GM03348 (cell line): ENCODE measurements at places on chromosomes 11 and 22.

GRCh38 chr22:36301851-36302250 is 48.9 kb downstream of the APOL1 start:
- DNase-seq: no peak

- no peak for DNase-seq
Observed at GRCh38 chr11:118086913-118087768, at the start of gene SMIM35. SMIM35 (minus strand) TSS chr11:118086963; CDS start chr11:118086757, 206 bp downstream.

- DNase-seq: no peak
Observed at GRCh38 chr22:46201059-46201757, 48.9 kb downstream of the CDPF1 start.

- no peak for DNase-seq
Observed at GRCh38 chr11:71562120-71562519, 3.2 kb upstream of the KRTAP5-10 start.

- DNase-seq: no peak
Observed at GRCh38 chr11:1026163-1026450, 10.4 kb downstream of the MUC6 start.

DNA sequence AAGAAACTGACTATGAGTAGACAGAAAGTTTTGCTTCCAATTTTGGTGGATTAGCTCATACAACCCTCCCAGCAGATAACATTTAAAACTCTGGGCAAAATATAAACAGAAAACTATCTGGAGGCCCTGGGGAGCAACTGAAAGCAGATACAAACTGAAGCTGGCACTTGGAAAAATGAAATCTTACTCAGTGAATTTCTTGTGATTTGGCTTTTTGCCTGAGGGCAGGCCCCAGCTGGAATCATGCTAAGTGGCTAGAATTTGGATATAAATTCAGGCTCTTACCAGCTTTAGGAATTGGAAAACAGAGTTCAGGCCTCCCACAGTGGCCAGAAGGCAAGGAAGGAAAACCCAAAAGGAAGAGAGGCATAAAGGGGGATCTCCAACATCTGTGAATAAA is 85.8 kb downstream of the EFCAB6 start:
- DNase-seq: no peak

DNA sequence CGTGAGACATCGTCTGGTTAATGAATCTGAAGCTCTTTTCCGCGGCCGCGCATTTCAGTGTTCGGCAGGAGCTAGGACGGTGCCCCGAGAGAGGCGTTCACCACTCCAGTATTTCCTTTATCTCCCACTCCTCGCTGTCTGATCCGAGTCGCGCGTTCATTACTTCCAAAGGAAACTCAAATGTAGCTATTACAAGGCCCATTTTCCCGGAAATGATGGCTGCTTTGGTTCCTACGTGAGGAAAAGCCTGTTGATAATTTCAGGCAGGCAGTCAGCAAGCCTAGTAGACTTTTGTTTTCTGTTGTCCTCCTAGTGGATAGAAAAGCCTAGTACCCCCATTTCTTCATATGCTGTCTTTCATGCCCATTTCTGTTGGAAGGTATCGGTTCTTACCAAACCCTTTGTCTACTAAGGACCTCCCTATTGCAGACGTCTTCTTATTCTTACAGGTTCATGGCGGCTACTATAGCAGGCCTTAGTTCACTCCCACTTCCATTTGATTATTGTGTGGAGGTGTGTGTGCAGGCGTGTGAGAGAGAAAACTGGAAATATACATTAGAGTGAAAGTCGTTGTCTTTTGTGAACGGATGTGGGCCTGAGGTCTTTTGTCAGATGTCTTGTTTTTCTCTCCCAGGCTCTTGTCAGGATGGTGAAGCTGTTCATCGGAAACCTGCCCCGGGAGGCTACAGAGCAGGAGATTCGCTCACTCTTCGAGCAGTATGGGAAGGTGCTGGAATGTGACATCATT is 737 bp downstream of the RBM4 start:
- DNase-seq: peak; percentile 32

DNA sequence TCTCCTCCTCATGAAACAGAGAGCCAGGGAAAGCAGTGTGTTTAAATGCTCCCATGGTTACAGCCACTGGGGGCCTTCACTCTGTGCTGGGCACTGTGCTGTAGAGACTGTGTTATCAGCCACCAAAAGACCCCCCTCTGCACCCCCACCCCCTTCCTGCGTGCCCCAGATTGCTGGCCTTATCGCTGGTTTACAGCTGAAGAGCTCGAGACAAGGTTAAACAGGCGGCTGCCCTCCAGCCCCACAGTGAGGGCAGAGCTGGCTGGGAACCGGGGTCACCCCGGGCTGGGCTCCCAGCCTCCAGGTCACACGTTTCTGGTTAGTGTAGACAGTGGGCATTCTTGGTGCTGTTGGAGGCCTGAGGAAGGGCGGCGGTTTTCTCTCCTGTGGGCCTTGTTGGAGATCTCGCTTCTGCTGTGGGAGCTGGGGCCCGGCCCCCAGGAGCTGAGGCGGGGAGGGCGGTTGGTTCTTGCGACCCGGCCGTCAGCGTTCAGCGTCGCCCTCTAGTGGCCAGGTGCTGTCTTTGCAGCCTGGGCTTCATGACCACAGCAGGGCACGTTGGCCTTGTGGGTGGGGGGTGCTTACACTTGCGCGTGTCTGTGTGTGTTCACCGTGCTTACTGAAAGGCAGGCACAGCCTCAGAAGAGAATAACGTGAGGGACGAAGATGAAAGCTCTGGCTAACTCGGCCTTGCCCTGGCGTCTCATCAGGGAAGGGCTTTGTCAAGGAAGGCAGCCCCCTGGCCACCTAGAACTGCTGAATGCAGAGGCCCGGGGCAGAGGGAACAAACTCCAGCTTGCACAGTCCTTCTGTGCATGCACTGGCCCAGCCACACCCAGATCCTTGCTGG is 40.8 kb downstream of the TBC1D22A start:
- DNase-seq: peak; percentile 61

DNA sequence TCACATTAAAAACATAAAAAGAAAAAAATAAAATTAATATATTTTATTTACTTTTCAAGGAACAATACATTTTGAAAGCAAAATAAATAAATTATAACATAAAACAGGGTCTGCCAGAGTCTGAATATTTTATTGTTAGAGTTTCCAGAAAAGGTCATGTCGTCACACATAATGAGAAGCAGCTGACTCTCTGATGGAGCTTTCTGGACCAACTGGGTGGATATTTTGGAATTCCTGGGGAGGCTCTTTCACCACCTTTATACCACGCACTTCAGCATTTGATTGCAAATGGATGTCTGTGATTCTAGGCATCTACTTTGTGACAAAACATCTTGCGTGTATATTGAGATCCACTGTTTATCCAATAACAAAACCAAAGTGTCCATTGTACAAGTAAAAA is 455.0 kb upstream of the CCDC179 start:
- no peak for DNase-seq

- no peak for DNase-seq
Observed at GRCh38 chr11:115194802-115195110, 309.5 kb downstream of the CADM1 start.

GRCh38 chr11:9660886-9661285 is 3.0 kb upstream of the SWAP70 start:
- DNase-seq: no peak

DNA sequence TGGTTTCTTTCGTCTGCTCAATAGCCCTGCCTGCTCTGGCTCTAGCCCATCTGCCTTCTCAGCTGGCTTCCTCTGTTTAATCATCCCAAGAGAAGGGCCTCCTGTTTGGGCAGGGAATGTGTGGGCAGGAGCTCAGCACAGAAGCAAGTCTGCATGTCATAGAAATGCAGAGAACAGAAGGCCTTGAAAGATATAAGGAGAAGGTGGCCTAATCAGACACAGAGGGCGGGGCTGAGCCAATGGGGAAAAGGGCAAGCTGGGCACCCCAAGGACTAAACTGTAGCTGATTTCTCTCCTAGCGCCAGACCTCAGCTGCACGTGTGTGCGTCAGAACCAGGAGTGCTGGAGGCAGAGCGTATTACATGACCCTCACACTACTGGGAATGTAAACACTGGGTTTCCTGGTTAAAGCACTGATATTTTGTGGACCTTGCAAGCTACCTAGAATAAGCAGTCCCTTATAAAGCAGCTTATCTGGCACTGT is 7.6 kb upstream of the CCKBR start:
- peak; percentile 29 for DNase-seq

- no peak for DNase-seq
Observed at GRCh38 chr11:119664063-119664572, 64.9 kb downstream of the NECTIN1 start.

GRCh38 chr11:97738751-97739150 is 1282.0 kb upstream of the CNTN5 start:
- DNase-seq: no peak

DNA sequence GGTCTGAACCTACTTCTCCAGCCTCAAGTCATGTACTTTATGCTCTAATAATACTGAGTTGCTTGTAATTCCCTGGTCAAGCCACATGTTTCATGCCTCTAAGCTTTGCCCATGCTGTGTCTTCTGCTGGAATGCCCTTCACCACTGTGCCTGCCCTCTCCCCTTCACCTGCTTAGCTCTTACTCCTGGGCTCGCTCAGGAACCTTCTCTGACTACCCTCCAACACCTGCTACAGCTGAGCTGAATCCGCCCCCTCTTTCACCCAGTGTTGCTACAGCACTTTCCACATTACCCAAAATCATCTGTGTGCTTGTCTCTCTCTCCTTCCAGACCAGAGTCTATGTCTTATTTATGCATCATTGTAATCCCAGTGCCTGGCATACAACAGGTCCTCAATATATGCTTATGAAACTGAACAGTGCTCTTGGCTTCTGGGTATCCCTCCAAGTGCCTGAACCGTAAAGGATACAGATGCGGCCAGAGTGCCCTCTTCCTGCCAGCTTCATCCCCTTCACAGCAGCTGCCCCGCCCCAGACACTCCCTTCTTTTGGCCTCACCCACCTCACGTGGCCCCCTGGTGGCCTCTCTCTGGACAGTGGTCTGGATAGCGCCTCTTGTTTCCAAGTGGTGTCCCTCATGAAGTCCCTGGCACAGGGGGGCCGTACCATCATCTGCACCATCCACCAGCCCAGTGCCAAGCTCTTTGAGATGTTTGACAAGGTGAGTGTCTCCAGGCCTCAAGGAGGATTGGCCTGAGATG is 7.1 kb downstream of the ABCG4 start:
- no peak for DNase-seq

- DNase-seq: no peak
Observed at GRCh38 chr11:78806214-78807004, 231.7 kb upstream of the NARS2 start.

GRCh38 chr22:20764729-20765128 is 9.2 kb upstream of the SERPIND1 start:
- no peak for DNase-seq

- DNase-seq: no peak
Observed at GRCh38 chr11:4848908-4849532, at the start of gene OR51S1. OR51S1 (minus strand) TSS chr11:4849208; CDS start chr11:4849208, 0 bp downstream.

GRCh38 chr11:85823816-85824215 is 12.9 kb upstream of the SYTL2 start:
- DNase-seq: no peak

- DNase-seq: no peak
Observed at GRCh38 chr11:124977006-124977405, 23.0 kb downstream of the CCDC15 start.

GRCh38 chr11:29227811-29228210 is 789.0 kb downstream of the KCNA4 start:
- DNase-seq: peak; percentile 15

DNA sequence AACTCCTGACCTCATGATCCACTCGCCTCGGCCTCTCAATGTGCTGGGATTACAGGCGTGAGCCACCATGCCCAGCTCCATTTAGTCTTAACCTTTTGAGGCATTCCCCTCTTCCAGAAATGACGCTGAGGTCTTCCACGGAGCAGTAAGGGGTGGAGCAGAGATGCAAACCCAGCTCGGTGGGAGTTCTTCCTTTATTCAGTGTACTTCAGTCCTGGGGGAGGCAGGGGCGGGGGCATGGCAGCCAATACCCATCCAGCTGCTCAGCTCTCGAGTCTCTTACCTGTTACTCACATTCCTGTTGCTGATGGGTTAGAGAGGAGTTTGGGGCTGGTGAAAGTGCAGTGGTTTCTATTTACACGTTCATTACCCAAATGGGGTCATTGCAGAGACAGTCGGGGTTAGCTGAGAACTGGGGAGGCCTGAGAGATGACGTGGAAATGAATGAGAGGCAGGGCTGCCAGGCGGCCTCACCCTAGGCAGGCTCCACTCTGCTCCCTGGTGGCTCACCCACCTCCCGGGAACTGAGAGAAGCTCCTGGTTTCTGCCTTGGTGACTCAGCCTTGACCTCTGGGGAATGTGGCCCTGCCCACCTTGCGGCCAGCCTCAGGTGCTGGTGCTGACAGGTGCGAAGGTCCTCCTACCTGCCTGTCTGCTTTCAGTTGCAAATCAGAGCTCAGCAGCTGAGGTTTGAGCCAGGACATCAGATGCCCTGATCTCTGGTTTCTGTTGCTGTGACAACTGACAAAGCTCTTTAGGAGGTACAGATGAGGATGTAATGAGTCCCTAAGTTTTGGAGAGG is 13.4 kb upstream of the ST14 start:
- peak; percentile 44 for DNase-seq

DNA sequence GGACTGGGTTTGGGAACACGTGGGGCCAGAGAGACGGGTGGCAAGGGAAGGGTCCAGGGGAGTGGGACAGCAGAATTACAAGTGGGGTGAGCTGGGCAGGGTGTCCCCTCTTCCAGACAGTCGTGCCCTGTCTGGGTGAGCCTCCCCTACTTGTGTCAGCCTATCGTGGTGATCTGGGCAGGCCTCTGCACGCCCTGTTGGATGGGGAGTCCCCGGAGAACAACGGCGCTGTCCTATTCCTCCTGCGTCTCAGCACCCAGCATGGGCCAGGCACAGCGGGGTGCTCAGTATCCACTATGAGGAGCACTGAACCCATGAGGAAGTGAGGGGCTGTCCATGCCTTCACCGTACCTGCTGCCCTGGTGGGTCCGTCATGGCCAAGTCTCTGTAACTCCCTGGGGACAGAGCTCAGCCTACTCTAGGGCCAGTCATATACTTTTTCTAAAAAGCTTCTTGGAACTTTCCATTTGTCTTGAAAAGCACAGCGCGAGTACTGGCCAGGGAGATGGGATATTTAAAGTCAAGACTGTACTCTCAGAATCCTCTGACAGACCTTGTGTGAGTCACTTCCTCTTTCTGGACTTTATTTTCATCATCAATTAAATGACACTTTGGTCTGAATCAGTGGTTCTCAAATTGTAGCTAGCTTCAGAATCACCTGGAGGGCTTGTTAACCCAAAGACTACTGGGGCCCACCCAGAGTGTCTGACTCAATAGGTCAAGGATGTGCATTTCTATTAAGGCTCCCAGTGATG is 81.7 kb upstream of the NECTIN1 start:
- no peak for DNase-seq

DNA sequence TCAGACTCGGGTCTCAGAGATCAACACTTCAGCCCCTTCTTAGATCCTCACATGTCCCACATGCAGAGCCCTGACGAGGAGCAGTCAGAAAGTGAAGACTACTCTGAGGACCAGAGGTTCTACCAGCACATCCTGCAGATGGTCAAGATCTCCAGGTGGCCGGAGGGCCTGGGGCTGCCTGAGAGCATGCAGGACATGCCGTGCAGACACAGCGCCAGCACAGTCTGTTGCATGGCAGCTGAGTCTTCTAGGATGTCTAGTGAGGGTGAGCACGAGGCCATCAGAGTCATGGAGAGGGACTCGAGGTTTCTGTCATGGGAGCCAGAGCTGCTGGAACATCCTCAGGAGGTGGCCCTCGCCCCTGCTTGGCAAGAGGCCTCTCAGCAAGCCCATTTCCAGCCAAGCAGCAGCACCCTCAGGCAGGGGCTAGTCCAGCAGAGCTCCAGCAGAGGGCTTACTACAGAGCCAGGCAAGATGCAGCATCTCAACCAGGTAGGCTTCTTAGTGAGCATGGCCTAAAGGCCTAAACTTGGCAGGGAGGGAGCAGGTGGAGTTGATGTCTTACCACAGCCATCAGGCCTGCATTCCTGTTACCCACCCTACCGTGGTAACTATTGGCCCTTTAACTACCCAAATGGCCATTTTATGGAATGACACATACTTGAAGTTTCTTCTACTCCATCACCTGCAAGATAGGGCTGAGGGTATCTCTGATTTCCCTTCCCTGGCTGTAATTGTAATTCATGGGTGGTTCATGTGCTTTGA is 28.7 kb downstream of the CEP164 start:
- DNase-seq: no peak
